ENCODE measurements at places on chromosomes 5 and 9.

GRCh38 chr9:136173648-136174290 is 31.2 kb downstream of the LHX3 start:
- no peak for DNase-seq

- DNase-seq: no peak
Observed at GRCh38 chr9:18046068-18046467, 427.9 kb upstream of the ADAMTSL1 start.

- DNase-seq: no peak
Observed at GRCh38 chr5:162593881-162594280, 526.3 kb downstream of the GABRG2 start.

GRCh38 chr5:12111261-12111660 is 207.0 kb upstream of the CTNND2 start:
- no peak for DNase-seq

Measured in activated T-cell treated with anti-CD3 and anti-CD28 coated beads for 48 hours (primary cell).